Stimulated activated CD4-positive, alpha-beta T cell treated with anti-CD3 and anti-CD28 coated beads, Interleukin-1b, Interleukin-23, amount 100 ng/mL, for 48 hours (primary cell): ENCODE measurements at places on chromosomes 7 and 10.
A peak's percentile ranks its signal among the peaks of the same experiment; 100 is the strongest.

DNA sequence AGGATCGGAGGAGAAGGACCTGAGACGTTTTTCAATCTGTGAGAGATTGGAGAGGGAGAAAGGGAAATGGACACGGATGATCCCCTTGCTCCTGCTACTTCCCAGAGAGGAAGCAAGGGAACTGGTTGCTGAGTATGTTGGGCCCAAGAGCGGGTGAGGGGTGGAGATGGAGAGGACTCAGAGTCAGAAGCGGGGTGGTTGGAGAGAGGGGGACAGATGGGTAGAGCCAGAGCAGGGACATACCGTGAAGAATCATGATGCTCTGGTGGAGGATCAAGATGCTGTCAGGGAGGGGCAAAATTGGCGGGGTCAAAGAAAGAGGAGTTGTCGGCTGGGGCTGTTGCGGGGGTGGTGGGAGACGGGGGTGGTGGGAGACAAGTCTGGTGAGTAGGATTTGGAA lies 2.4 kb upstream of the CHST3 start:
- no peak for DNase-seq

- no peak for DNase-seq
Measured at GRCh38 chr10:98318861-98319260, 50.9 kb upstream of the LOXL4 start.

GRCh38 chr7:157580324-157580723 lies 243.5 kb downstream of the DNAJB6 start:
- DNase-seq, result no peak

DNA sequence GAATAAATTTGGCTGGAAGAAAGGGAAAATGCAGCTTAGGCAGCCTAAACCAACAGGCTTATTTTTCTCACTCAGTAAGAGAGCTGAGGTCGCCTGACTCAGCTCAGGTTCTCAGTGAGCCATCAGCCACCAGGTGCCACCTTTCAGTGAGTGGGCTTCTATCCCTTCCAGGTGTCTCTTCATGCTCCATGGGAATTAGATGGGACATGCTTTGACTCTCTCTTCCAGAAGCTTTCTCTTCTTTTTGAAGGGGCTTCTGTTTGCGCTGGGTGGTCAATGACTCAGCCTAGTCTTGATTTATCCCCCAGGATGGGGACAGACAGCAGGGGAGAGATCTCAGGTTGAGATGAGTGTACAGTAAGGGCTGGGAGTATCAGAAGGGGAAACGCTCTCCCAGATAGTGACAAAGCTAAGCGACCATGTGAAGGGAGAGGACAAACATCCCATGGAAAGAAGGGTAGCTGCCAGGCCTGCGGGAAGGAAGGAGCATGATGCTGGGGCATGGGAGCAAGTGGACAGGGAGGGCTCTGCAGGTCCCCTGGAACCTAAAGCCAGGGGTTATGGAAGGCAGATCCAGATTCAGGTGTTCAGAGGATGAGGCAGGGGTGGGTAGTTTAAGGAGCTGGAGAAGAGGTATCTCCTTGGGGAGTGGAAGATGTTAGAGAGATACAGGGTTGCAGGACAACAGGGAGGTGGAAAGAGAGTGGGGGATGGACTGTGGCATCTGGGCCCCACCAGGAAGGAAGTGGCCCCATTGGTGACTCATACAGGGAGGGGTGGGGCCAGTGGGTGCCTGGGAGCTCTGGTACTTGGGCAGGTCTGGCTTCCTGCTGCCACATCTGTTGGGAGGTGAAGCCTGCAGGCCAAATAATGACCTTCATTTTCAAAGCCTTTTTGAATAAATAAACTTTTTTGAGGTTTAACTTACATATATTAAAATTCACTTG lies 32.5 kb downstream of the OGDH start:
- peak; percentile 85 for DNase-seq

DNA sequence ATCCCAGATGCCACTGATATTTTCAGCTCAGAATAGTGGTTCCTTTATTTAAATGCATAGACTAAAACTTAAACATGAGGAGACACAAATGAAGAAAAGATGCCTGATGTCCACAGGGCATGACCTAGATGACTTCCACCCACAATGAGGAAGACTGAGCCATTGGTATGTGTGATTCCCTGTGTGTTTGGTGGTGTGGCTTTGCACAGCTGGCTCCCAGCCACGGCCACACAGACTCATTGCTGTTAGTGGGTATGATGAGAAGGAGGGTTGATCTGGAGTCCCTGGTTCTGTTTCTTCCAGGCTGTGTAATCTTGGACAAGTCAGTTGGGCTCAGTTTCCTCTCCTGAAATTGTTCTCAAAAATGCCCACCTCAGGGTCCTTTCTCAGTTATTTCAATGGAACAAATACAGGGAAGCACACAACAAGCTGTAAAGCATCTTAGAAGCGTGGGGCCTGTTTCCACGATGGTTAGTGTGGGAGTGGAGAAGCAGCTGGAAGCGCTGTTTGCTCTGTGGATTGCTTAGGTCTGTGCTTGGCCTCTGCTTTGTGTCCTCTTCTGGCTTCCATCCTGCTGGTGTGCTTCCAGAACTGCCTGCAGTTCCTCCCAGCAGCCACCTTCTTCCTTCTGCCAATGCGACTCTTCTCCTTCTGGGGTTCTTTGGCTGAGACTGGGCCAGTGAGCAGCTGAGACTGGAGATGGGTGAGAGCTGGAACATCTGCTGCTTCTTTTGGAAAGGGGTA lies 303.7 kb downstream of the BMPER start:
- no peak for DNase-seq

DNA sequence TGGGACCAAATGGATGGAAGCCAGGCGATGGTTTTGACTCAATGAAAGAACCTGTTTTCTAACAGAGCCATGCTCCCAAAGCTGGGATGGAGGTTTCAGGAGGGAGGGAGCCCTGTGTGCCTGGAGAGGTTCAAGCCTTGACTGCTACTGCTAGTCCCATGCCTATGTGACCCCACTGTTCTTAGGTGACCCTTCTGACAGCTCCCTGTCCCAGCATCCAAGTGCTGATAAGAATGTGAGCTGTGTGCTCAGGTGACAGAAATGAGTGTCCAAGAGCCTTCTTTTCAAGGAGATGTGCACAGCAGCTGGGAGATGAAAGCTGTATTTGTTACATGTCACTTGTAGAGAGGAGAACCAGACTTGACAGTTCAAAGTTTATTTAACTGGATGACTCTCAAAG lies 595.4 kb downstream of the GALNT17 start:
- DNase-seq, result no peak

DNA sequence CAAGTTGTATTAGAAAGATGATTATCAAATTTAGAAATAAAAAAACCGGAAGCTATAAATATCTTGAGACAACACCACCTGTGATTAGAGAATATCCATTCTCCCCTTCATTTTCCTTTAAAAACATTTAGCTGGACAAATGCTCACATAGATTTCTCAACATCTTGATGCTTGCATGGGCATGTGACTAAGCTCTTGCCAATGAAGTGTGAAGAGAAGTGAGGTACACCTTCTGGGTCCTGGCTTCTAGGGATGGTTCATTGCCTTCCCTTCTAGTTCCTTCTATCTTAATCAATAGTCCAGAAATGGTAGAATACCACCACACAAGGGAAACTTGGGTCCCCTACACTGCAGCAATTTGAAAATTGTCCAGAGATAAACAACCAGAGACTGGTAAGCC lies 41.0 kb downstream of the WAPL start:
- no peak for DNase-seq
